ENCODE measurements at places on chromosomes 3 and 15.

DNA sequence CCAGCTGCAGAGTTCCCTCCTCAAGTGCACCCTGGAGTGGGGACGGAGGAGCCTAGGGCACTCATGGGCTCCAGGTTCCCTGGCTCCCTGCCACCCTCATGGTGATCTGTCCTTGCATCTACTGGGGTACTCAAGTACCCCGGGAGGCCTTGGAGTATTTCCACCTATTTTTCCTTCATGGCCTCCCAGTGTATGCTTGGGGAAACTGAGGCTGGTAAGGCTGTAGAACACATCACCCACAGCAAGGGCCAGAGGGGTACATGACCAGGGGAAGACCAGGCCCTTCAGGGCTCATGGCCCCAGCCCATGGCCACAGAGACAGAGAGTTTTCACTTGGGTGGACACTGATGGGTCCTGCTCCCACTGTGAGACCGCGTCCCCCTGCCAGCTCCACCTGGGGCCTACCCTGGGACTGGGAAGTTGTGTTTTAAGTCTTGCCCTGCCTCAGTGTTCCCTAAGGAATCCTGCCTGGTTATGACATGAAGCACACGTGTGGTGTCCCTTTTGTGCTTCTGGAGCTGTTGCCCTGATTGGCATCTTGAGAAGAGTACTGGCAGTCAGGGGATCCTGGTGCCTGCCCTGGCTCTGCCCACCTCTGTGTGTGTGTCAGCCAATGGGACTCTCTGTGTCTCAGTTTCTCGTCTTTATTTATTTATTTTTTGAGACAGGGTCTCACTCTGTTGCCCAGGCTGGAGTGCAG lies 132.8 kb downstream of the TJP1 start:
- no peak for DNase-seq

DNA sequence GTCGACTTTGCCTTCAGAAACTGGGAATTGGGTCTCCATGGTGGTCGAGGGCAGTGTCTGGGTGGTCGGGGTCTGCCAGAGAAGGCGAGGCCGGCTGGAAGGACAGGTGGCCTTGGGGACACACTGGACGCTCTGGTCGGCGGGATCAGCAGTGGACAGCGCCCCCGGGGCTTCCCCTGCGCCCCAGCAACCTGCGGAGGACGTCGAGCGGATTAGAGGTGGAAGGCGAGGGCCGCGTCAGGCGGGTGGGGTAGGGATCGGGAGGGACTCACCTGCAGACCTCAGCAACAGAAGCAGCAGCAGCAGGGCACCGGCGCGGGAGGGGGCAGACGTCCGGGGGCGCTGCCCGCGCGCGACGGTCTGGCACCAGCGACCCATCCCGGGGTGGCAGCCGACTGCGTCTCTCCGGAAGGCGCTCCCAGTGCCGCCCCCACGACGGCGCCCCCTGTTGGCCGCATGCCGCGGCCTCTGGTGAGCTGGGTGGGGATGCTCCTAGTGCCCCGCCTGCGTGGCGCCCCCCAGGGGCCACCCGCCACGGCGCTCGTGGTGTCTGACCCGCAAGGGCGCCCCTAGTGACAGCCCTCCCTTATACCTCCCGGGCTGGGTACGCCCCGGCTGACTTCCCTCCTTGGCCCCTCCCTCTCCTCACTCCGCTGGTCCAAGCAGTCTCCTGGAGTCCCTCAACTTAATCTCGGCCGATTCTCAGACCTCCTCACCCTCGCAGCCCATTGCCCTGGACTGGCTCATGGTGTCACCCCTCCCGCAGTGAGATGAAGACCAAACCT lies at the start of gene PRSS50:
Gene PRSS50 (minus strand): TSS at position 423 of the 785 bp plus-strand sequence. CDS start 45 bp downstream, at position 378.
- DNase-seq = no peak

DNA sequence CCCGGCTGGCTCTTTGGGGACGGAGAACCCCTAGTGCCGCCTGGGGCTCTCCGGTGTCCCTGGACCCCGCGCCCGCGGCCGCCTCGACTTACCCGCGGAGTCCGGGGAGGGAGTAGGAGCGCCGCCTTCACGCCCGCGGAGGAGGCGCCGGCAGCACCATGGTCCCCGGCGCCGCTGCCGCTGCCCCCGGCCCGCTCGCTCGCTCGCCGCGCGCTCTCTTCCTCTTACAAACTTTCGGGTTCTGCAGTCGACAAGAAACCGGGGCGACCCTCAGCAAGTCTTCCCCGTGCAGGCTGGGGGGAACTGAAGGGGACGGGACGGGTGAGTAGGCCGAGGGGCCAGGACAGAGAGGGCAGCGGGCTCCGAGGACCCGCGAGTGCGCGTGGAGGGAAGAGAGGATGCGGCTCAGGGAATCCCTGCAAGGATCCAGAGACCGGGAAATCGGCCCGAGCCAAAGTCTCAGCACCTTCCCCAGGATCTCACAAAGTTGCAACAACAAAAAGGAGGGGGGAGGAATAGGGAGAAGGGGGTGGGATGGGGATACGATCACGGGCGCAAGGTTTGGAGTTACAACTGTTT lies 2.0 kb downstream of the FOXP1 start:
- DNase-seq = no peak

GRCh38 chr15:82710208-82710555 lies 507 bp upstream of the AP3B2 start:
- no peak for DNase-seq

GRCh38 chr15:80478075-80478474 lies 73.9 kb downstream of the ARNT2 start:
- DNase-seq = no peak

GRCh38 chr15:33623010-33623409 lies 312.2 kb downstream of the RYR3 start:
- no peak for DNase-seq

GRCh38 chr3:120560304-120561250 lies 35.6 kb upstream of the NDUFB4 start:
- DNase-seq = no peak

DNA sequence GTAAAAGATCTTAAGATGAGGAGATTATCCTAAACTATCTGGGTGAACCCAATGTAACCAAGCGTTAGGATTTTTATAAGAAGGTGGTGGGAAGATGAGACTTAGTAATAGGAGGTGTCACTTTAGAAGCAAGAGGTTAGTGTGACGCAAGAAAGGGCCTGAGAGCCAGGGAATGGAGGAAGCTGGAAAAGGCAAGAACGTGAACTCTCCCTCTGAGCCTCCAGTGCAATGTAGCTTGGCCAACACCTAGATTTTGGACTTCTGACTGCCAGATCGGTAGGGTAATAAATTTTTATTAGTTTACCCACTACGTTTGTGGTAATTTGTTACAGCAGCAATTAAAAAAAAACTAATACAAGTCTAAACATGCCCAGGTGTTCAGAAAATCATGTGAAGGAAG lies 20.8 kb upstream of the CNTN6 start:
- no peak for DNase-seq
